ENCODE measurements at places on chromosomes 1 and 21. TPM values are rescaled to one million over a fixed set of nuclear protein-coding genes. Genes with fewer than 3 reads are reported as not detected.

DNA sequence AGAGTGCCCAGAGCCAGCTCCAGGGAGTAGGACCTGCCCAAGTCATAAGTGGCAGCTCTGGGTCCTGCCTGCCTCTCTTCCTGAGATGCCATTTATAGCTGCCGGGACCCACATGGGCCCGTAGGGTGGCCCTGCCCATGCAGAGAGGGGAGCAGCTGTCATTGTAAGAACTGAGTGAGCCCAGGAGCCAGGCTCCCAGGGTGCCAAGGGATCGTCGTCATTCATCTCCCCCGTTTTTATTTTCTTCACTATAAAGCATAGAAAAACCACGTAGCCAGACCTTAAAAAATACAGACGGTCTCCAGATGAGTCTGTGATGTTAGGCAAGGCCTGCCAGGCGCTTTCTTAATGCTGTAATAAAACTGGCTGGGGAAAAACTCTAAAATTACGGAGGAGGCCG, 90.7 kb downstream of the IGSF21 start:
- H3K4me1 ChIP-seq, result no peaks in the 10 kb centered on the region
- no peak for DNase-seq
- peaks cover 74% of the 10 kb centered on the region for H3K27me3 ChIP-seq

DNA sequence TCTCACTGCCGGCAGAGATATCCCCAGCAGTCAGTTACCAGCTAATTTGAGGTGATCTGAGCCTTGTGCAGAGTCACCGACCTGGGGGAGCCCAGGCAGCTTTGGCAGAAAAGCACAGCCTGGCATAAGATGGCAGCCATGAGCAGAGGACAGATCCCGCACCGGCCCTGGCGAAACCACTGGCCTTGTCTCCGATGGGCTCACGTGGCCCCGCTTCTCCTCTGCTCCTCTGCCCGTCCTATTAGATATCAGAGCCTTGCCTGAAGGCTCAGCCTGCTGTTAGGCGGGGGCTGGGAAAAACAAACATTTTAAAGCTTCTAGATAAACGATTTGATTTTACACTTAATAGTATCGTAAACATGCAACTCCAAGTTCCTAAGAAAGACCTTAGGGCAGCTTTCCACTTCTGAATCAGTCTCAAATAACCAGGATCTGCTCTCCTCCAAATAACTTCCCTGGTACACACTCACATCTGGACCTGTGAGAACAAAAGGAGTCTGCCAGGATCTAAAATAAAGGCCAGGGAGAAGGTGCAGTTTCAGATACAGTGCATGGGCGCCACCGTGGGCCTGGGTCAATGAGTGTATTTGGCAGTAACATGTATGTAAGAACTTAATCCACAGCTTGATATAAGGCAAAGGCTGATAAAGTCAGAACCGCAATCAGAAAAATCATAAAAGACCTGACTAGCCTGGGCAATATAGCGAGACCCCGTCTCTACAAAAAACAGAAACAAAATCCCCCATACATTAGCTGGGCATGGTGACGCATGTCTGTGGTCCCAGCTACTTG, 10.0 kb downstream of the EDARADD start:
- no peaks in the 10 kb centered on the region for H3K27me3 ChIP-seq
- peak overlapping the region; percentile 28 for H3K4me3 ChIP-seq
- peak; percentile 40 for DNase-seq
- H3K27ac ChIP-seq, result no peak overlapping the region
- H3K4me1 ChIP-seq, result peaks cover 20% of the 10 kb centered on the region

DNA sequence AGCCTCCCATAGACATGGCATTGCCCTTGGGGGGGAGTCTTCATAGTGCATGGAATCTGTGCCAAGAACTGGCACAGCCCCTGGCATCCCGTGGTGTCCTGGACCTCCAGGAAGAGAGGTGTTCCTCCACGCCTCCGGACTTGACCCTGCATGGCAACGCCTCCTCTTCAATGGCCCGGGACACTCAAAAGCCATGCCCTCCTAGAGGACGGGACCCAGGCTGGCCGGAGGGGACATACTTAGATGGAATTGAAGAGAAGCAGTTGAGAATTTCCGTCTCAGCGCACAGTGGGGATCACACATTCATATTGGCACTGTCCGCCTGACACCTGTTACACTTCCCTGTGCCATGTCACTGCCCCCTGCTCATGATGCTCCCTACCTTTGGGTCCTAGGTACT, 38.4 kb upstream of the TENT5C start:
- H3K27ac ChIP-seq, result no peak overlapping the region
- no peaks in the 10 kb centered on the region for H3K36me3 ChIP-seq
- H3K4me3 ChIP-seq, result no peak overlapping the region
- H3K27me3 ChIP-seq, result no peaks in the 10 kb centered on the region
- H3K4me1 ChIP-seq, result peaks cover 9% of the 10 kb centered on the region

DNA sequence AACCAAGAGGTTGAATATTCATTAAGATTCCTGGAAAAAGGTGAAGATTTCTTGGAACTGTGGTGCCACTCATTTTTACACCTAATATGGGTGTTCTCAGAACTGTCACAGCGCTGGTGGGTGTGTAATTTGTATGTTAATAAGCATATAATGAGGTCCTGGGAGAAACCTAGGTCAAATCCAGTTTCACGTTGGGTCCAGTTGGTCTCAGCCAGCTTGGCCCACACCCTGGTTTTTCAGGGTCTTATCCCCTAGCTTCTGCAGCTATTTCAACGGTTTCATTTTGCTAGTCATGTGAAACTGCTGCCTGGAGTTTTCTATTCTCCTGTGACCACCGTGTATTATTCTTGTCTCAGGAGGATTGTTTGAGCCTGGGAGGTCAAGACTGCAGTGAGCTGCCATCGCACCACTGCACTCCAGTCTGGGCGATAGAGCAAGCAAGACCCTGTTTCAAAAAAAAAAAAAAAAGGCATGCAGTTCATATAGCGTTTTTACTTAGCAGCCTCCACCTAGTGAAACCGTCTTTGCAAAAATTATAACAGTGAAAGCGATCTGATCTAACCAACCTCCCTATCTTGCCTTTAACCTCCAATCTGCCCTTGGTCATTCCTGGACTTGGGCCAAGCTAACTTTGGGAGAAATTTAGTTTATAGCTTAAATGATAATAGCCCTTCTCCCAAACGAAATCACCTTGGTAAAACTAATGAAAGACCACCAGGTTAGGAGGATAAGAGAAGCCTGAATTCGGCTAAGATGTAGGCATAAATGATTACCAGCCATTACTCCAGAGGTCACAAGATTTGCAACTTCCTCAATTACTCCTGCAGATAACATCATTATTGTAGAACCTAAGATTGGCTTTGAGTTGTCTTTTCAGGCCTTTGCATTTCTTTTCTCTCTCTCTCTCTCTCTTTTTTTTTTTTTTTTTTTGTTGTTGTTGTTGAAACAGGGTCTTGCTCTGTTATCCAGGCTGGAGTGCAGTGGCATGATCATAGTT, 44.0 kb downstream of the PTAFR start:
- H3K27ac ChIP-seq, result no peak overlapping the region
- peaks cover 12% of the 10 kb centered on the region for H3K27me3 ChIP-seq
- H3K36me3 ChIP-seq, result no peaks in the 10 kb centered on the region
- no peak overlapping the region for H3K4me3 ChIP-seq
- no peaks in the 10 kb centered on the region for H3K4me1 ChIP-seq

The HRNR gene
- total RNA-seq, result not detected

The SCCPDH gene
- total RNA-seq, result 18.1 TPM

All from type B pancreatic cell (in vitro differentiated cells).